Testis (tissue), 5 donors: ENCODE measurements at places on chromosomes 1 and 21.

DNA sequence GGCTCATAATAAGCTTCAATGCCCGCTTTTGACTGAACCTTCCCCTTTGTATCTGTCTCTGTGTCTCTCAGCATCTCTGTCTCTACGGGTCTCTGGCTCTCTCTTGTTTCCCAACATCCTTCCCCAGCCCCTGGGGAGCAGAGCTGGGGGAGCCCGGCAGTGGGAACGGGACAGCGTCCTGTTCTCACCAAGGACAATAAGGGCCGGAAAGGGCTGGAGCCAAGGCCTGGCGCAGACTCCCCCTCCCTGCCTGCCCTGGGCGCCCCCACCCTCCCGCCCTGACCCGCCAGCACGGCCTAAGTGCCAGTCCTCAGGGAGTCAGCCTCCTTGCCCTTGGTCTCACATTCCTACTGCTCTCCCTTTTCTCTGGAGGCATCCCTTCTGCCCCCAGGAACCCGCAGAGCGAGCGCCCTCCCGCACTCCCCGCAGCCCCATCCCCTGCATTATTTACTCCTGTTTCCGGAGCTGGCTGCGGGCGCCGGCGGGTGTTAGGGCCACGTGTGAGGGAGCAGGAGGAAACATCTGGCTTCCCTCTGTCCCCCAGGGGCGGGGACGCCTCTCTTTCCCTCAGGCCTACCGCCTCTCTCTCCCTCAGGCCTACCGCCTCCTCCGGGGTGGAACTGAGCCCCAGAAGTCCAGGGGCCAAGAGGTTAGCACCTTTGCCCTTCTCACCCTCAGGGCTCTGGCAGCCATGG is 6.5 kb downstream of the KRTCAP2 start:
- H3K4me1 ChIP-seq, result peaks cover 22% of the 10 kb centered on the region
- no peaks in the 10 kb centered on the region for H3K36me3 ChIP-seq
- no peak overlapping the region for H3K4me3 ChIP-seq
- H3K27ac ChIP-seq, result no peak overlapping the region
- no peaks in the 10 kb centered on the region for H3K27me3 ChIP-seq

- no peaks in the 10 kb centered on the region for H3K36me3 ChIP-seq
- no peaks in the 10 kb centered on the region for H3K27me3 ChIP-seq
- H3K4me3 ChIP-seq, result no peak overlapping the region
- no peaks in the 10 kb centered on the region for H3K4me1 ChIP-seq
- no peak overlapping the region for H3K27ac ChIP-seq
Measured at GRCh38 chr1:238006779-238007178, 116.1 kb upstream of the ZP4 start.

DNA sequence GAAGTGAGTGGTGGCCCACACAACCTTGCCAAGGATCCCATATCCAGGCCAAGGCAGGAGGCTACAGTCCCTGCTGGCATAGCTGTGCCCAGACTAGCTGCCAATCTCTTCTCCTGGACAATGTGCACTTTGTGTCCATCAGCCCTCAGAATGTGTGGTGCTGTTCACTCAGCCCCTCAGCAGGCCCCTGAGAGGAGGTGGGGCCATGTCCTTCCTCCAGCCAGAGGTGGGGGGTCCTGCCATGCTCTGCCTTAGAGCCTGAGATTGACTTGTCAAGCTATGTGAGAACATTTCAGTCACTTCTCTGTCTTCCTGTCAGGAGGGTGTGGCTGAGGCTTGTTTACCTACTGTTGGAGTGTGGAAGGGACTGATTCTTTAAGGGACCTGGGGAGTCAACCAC is 1.4 kb downstream of the NCF2 start:
- H3K4me3 ChIP-seq, result no peak overlapping the region
- no peaks in the 10 kb centered on the region for H3K4me1 ChIP-seq
- H3K27me3 ChIP-seq, result no peaks in the 10 kb centered on the region

DNA sequence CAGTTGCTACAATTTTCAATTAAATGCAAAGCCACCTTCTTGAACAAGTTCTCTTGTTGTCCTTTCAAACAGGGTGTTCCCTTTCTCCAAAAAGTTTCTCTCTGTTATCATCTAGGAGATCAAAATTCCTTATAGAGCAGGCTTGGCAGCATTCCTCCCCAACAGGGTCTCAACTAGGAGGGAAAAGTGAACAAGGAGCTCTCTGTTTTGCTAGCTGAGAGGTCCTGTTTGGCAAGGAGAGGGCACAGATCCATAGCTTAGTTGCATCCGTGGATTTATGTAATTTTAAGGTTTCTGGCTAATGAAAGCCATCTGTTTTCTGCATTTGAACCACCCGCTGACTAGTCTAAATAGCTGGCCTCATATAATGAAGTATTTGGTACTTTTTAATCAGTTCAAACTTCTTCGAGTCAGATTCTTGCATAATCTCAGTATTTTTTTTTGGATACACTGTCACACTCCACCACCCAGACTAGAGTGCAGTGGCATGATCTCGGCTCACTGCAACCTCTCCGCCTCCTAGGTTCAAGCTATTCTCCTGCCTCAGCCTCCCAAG is 54.0 kb downstream of the APP start:
- no peaks in the 10 kb centered on the region for H3K27me3 ChIP-seq
- DNase-seq, result no peak
- H3K27ac ChIP-seq, result peak overlapping the region; percentile 83
- peaks cover 27% of the 10 kb centered on the region for H3K4me1 ChIP-seq
- no peak overlapping the region for H3K4me3 ChIP-seq
